ENCODE measurements at places on chromosomes 4 and X.

DNA sequence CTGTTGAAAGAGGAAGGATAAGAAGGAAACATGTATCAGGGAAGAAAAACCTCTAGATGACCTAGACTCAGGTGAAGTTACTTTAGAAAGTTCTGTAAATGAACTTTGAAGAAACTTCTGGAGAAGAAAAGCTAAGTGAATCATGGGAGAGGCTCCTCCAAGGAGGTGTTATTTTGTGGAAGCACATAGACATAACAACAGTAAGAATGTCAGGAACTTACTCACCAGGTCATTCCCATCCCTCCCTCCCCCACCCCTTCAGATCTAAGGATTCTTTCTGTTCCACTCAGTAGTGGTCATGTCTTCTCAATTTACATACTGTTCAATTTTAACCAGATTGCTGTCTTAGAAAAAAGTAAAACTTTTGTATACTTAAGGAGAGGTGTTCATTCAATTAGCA lies 310.5 kb upstream of the DDX53 start:
- no peak overlapping the region for H3K4me3 ChIP-seq
- H3K36me3 ChIP-seq: no peaks in the 10 kb centered on the region
- H3K4me1 ChIP-seq: no peaks in the 10 kb centered on the region
- no peak overlapping the region for H3K27ac ChIP-seq

DNA sequence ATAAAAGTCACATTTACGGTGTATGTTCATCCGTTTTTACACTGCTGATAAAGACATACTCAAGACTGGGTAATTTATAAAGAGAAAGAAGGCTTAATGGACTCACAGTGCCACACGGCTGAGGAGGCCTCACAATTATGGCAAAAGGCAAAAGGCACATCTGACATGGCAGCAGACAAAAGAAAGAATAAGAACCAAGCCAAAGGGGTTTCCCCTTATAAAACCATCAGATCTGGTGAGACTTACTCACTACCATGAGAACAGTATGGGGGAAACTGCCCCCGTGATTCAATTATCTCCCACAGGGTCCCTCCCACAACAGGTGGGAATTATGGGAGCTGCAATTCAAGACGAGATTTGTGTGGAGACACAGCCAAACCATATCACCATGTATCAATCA lies 7.3 kb upstream of the GUCY1B1 start:
- no peaks in the 10 kb centered on the region for H3K36me3 ChIP-seq
- H3K4me3 ChIP-seq: no peak overlapping the region
- no peak overlapping the region for H3K27ac ChIP-seq
- no peak for DNase-seq

DNA sequence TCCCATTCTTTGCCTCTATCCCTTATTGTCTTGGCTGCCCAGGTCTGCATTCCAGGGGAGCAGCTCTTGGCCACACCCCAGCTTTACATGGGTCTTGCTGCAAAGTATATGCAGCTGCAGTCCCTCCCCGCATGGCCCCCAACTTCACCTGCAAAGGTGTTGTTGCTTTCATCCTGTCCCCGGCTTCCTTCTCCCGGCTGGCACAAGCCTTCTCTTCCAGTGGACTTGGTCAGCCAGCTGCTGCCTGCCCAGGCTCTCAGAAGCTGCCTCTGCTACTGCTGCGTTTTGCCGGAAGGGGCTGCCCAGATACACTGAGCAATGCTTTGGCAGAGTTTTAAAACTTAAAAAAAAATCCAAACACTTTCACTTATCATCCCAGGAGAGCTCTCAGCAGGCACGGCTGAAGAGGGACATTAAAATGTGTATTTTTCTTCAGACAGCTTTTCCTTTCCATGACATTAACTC lies 121.2 kb upstream of the PDLIM3 start:
- no peaks in the 10 kb centered on the region for H3K27me3 ChIP-seq
- no peaks in the 10 kb centered on the region for H3K36me3 ChIP-seq
- no peak overlapping the region for H3K27ac ChIP-seq

DNA sequence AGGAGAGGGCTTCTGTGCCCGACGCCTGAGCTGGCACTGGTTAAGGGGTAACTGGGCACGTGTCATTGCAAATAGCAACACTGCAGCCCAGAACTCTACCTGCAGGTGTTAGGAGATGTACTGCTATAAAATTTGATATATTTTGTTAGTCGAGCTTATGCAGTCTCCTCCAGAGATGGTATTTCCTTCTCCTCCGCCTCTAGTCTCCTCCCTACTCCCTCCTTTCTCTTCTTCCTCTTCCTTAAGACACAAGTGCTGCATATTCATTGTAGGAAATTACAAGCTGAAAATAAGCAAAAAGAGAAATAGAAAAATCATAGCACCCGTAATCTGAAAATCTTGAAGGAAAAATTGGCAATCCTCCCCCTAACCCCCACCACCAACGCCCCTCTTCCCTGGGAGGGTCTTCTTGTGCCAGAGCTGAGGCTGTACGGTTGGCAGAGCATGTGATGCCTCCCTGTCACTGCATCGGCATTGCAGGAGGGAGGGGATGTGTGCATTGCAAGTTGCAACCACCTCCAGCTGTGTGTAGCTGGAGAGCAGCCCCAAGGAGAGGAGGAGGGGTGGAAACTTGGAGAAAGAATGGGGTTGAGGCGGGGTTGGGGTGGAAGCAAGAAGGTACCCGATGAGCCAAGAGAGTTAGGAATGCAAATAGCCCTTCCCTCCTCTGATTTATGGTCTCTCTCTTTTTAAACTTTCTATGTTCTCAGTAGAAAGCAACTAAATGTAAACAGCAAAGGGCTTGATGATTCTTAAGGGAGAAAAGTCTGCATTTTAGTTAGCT lies 48.3 kb upstream of the MND1 start:
- H3K4me1 ChIP-seq: no peaks in the 10 kb centered on the region
- H3K36me3 ChIP-seq: peaks cover 3% of the 10 kb centered on the region
- DNase-seq: no peak
- H3K27ac ChIP-seq: no peak overlapping the region

DNA sequence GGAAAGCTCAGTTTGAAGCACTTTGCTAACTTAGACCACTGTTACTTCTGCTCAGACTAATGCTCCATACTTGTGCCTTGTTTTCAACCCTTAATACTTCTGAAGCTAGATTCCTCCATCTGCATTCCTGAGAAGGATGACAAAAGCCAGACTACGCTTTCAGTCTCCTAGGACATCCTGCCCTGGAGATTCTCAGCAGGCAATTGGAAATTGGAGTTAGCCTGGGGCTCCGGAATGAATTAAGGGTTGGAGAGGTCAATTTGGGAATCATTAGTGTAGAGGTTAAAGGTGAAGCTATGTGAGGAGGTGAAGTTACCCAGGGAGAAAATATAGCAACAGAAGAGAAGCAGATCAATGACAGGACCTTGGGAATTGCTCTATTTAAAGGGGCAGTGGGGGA lies 215.9 kb upstream of the MBNL3 start:
- no peak overlapping the region for H3K4me3 ChIP-seq
- no peaks in the 10 kb centered on the region for H3K27me3 ChIP-seq
- no peaks in the 10 kb centered on the region for H3K4me1 ChIP-seq

- no peaks in the 10 kb centered on the region for H3K36me3 ChIP-seq
- H3K4me1 ChIP-seq: no peaks in the 10 kb centered on the region
- H3K4me3 ChIP-seq: no peak overlapping the region
- H3K27ac ChIP-seq: no peak overlapping the region
Observed at GRCh38 chr4:144409525-144409924, 236.4 kb upstream of the HHIP start.

DNA sequence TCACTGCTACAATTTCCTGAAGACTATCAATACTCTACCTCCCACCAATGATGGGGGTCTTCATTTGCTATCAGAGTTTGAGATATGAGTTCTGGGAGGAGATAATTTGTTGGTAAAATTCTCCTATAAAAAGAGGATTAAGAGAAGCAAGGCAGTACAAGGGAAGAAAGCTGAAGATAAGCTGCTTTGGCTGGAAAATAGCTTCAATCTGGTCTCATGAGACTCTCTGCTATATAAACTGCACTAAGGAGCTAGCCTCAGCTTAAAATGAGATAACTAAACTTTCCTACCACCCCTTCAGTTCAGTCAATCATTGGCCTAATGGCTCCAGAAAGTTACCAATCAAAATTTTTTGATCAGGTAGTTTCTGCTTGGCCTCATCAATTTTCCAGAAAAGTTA lies 2105.0 kb downstream of the ARAP2 start:
- no peak for DNase-seq
- no peak overlapping the region for H3K27ac ChIP-seq
- no peaks in the 10 kb centered on the region for H3K27me3 ChIP-seq
- no peaks in the 10 kb centered on the region for H3K4me1 ChIP-seq
- H3K4me3 ChIP-seq: no peak overlapping the region

- peak; percentile 19 for DNase-seq
- H3K27ac ChIP-seq: no peak overlapping the region
Observed at GRCh38 chr4:39331191-39331590, 35.0 kb downstream of the RFC1 start.

GRCh38 chr4:26873391-26874026 lies 12.9 kb downstream of the STIM2 start:
- DNase-seq: peak; percentile 47
- H3K36me3 ChIP-seq: no peaks in the 10 kb centered on the region
- peaks cover 8% of the 10 kb centered on the region for H3K4me1 ChIP-seq
- H3K27ac ChIP-seq: no peak overlapping the region

DNA sequence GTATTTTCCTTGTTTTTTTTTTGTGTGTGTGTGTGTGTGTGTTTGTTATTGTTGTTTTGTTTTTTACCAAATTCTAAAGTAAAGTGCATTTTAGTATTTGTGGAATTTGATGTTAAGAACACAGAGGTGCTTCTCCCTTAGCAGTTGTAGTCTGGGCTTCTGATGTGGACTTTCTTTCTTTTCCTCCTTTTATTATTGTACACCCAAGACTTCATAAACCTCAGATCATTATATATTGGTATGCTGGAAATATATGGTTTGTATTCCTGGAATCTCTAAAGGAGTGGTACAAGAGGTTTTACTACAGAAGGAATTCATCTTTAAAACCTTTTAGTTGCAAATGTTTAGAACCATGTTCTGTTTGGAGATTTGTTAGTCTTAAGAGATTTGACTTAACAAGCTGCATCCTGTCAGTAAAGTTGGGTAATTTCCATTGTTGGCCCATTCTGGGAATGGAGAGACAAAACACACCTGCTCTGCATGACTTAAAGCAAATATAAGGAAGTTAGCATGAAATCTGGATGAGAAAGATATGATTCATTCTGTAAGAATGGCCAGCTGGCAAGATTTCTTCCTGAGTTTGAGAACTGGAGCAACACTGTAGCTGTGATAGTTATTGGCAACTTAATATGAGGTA lies 64.0 kb downstream of the SMAD1 start:
- peaks cover 1% of the 10 kb centered on the region for H3K36me3 ChIP-seq
- H3K4me1 ChIP-seq: peaks cover 5% of the 10 kb centered on the region
- H3K4me3 ChIP-seq: no peak overlapping the region
- DNase-seq: no peak
- H3K27me3 ChIP-seq: no peaks in the 10 kb centered on the region
- no peak overlapping the region for H3K27ac ChIP-seq

DNA sequence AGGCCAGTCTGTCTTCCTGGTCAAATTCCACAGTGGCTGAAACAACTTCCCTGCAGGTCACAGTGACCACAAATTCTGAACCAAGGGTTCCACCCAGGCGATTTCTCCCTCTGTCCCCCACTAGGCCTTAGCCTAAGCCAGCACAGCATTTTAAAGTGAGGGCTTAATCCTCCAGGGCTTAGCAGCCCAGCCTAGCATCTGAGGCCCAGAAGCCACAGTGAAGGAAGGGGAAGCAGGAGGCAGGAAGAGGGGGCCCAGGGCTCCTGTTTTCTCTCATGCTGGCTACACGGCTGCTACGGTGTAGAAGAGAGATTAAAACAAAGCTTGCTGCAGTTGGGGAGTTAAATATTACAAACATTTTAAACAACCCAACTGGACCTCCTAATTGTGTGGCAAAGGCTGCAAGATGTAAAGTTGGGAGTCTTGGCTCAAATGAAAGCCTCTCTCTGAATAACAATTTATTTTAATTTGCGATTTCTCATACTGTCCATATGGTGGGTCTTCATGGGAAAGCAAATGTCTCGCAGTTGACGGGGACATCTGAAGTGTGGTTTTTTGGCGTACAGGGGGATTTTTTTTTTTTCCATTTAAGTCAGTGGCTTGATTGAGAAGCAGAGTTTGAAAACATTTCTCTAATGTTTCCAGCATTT lies 170.8 kb upstream of the RAI2 start:
- H3K4me1 ChIP-seq: no peaks in the 10 kb centered on the region
- no peaks in the 10 kb centered on the region for H3K27me3 ChIP-seq
- no peak for DNase-seq
- H3K27ac ChIP-seq: no peak overlapping the region

- H3K27me3 ChIP-seq: no peaks in the 10 kb centered on the region
- peak; percentile 50 for DNase-seq
- H3K4me3 ChIP-seq: no peak overlapping the region
- H3K27ac ChIP-seq: no peak overlapping the region
Observed at GRCh38 chr4:108683479-108683878, 33.1 kb downstream of the OSTC start.

DNA sequence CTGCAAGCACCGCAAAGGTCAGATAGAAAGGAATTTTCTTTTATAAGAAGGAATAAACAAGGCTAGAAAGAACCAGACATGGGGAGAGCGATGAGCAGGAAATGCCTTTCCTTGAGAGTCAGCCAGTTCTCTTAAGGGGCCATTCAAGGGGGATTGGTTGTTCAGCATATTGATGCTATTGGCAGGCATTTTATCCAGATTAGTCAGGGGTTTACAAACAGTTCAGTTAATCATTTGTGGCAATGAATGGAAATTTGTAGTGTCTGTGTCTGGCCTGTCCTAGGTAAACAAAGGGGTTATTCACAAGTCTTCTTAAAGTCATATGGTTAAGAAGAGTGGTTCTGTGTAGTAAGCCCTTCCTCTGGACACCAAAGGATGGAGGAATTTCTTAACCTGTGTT lies 184.7 kb upstream of the FRMPD4 start:
- peak; percentile 43 for DNase-seq
- H3K4me1 ChIP-seq: no peaks in the 10 kb centered on the region
- H3K27me3 ChIP-seq: no peaks in the 10 kb centered on the region
- H3K27ac ChIP-seq: no peak overlapping the region
- no peak overlapping the region for H3K4me3 ChIP-seq

DNA sequence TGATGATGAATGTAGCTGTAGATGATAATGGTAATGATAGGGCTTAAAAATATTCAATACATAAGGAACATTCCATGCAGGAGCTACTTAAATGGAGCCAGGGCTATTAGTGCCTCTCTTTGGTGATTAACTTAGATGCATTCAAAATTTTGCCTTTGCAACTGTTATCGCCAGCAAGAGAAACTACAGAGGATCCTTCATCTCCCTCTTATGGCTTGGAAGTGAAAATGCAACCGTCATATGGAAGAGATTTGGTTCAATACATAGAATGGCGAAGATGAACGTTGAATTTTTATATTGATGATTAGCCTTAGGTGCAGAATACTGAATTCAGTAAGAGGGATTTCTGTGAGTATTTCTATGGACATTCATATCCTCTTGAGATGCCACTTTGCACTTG lies 134.5 kb upstream of the NLGN4X start:
- H3K36me3 ChIP-seq: no peaks in the 10 kb centered on the region
- H3K4me3 ChIP-seq: no peak overlapping the region
- no peak overlapping the region for H3K27ac ChIP-seq
